ENCODE measurements at places on chromosomes 16 and 17. TPM values are rescaled to one million over a fixed set of nuclear protein-coding genes. Genes with fewer than 3 reads are reported as not detected.

NKD1 gene
- 6.5 TPM for total RNA-seq

DNA sequence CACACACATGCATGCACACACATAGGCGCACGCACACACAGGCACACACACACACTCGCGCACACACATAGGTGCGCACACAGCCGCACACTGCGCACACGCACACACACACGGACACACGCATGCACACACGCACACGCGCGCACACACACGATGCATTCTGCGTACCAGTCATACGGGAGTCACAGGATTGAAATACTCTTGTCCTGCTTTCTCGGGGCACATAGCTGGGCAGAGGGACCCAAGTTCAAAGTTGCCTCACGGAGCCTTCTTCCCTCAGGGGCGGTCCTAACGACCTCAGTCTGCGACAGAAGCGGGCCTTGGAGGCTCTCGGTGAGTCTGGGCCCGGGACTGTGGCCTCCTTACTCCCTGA lies 56.0 kb downstream of the MRM1 start:
- no peaks in the 10 kb centered on the region for H3K36me3 ChIP-seq
- DNase-seq: no peak
- no peaks in the 10 kb centered on the region for H3K27me3 ChIP-seq
- no peaks in the 10 kb centered on the region for H3K4me1 ChIP-seq

C17orf50 gene
- not detected for total RNA-seq

TEKT3 gene
- total RNA-seq: not detected

GRCh38 chr17:70716551-70716950 lies 547.2 kb downstream of the KCNJ2 start:
- DNase-seq: no peak
- H3K27ac ChIP-seq: no peak overlapping the region
- H3K27me3 ChIP-seq: no peaks in the 10 kb centered on the region
- H3K36me3 ChIP-seq: no peaks in the 10 kb centered on the region
- no peaks in the 10 kb centered on the region for H3K4me1 ChIP-seq

DNA sequence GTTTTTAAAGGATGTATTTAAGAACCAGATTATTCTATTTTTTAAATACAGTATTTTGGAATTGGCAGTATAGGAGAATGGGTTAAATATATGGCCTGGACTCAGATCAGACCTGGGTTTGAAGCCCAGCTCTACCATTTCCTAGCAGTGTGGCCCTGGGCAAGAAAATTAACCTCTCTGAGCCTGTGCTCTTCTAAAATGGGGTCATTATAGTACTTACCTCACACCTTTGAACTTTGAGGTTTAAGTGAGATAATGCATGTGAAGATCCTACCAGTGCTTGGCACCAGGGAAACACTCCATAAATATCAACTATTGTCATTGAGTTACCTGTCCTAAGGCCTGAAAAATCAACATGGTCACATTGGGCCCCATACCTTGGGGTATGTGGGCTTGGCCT lies 93.4 kb upstream of the WSB1 start:
- H3K4me3 ChIP-seq: no peak overlapping the region
- H3K27ac ChIP-seq: no peak overlapping the region
- H3K36me3 ChIP-seq: no peaks in the 10 kb centered on the region
- no peaks in the 10 kb centered on the region for H3K27me3 ChIP-seq
- no peaks in the 10 kb centered on the region for H3K4me1 ChIP-seq
- DNase-seq: no peak

- H3K27ac ChIP-seq: no peak overlapping the region
- H3K4me1 ChIP-seq: no peaks in the 10 kb centered on the region
- DNase-seq: no peak
- no peaks in the 10 kb centered on the region for H3K36me3 ChIP-seq
- H3K27me3 ChIP-seq: no peaks in the 10 kb centered on the region
These were observed 21.0 kb downstream of the ADGRG5 start for GRCh38 chr16:57563487-57563750.

DNA sequence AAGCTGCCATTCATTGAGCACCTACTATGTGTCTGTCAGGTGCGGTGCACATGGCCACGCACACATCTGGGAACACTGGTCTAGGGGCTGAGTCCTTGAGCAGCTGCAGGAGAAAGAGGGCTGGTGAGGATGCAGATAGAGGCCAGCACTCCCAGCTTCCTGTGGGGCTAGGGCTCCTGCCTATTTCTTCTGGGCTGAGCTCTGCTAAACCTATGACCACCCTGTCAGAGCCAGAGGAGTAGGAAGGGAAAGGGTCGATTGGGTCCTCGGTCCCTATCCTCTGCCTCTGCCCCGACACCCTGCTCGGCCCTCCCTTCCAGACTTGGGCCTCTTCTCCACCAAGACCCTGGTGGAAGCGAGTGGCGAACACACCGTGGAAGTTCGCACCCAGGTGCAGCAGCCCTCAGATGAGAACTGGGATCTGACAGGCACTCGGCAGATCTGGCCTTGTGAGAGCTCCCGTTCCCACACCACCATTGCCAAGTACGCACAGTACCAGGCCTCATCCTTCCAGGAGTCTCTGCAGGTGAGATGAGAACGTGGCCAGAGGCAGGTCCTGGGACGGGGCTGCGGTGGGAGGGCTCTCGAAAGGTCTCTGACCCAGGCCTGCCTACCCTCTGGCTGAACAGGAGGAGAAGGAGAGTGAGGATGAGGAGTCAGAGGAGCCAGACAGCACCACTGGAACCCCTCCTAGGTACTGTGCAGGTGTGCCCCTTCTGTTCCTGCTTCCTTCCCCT lies 4.0 kb upstream of the TMEM88 start:
- no peaks in the 10 kb centered on the region for H3K36me3 ChIP-seq
- H3K27me3 ChIP-seq: no peaks in the 10 kb centered on the region
- peak overlapping the region; percentile 51 for H3K4me3 ChIP-seq
- H3K4me1 ChIP-seq: peaks cover 23% of the 10 kb centered on the region
- peak overlapping the region; percentile 70 for H3K27ac ChIP-seq
- DNase-seq: no peak

- H3K4me1 ChIP-seq: no peaks in the 10 kb centered on the region
- H3K4me3 ChIP-seq: no peak overlapping the region
- no peaks in the 10 kb centered on the region for H3K27me3 ChIP-seq
- no peaks in the 10 kb centered on the region for H3K36me3 ChIP-seq
These were observed 7.3 kb downstream of the C16orf89 start for GRCh38 chr16:5058476-5058875.

DNA sequence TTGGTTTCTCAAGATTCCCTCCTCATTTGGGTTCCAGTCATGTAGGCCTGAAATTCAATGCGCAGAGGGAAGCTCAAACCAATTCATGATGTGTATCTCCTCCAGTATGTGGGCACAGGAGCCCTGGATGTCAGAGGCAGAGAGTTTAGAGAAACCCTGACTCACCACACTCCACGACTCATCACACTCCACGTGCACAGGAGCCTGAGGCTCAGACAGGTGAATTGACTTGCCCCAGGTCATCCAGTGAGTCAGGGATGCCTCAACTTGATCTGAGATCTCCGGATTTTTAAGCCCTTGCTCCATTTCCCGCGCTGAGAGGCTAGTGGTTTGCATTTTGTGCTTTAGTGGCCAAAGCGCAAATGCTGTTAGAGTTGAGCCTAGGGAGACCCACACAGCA lies 183.9 kb downstream of the HAPSTR1 start:
- no peaks in the 10 kb centered on the region for H3K36me3 ChIP-seq
- no peaks in the 10 kb centered on the region for H3K27me3 ChIP-seq
- DNase-seq: no peak
- H3K4me3 ChIP-seq: no peak overlapping the region
- no peak overlapping the region for H3K27ac ChIP-seq
- H3K4me1 ChIP-seq: no peaks in the 10 kb centered on the region

- H3K4me1 ChIP-seq: no peaks in the 10 kb centered on the region
- H3K4me3 ChIP-seq: no peak overlapping the region
- no peak overlapping the region for H3K27ac ChIP-seq
- DNase-seq: no peak
These were observed 51.1 kb upstream of the NDRG4 start for GRCh38 chr16:58448890-58449289.

DNA sequence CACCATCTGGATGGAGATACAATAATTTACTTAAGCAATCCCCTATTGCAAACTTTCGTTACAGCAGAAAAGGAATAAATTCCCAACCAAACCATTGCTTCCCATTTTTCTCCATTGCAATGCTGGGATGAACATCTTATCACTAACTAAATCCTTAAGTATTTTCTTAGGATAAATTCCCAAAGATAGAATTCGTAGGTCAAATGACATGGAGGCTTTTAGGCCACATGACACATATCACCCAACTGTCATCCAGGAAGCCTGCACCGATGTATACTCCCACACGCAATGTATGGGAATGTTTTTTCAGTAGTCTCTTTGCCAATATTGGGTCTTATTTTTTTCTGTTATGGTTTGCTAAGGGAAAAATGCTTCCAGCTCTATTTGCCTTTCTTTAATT lies 1.6 kb upstream of the TLCD2 start:
- no peak for DNase-seq
- H3K36me3 ChIP-seq: no peaks in the 10 kb centered on the region
- H3K27ac ChIP-seq: no peak overlapping the region
- peaks cover 20% of the 10 kb centered on the region for H3K4me1 ChIP-seq

DNA sequence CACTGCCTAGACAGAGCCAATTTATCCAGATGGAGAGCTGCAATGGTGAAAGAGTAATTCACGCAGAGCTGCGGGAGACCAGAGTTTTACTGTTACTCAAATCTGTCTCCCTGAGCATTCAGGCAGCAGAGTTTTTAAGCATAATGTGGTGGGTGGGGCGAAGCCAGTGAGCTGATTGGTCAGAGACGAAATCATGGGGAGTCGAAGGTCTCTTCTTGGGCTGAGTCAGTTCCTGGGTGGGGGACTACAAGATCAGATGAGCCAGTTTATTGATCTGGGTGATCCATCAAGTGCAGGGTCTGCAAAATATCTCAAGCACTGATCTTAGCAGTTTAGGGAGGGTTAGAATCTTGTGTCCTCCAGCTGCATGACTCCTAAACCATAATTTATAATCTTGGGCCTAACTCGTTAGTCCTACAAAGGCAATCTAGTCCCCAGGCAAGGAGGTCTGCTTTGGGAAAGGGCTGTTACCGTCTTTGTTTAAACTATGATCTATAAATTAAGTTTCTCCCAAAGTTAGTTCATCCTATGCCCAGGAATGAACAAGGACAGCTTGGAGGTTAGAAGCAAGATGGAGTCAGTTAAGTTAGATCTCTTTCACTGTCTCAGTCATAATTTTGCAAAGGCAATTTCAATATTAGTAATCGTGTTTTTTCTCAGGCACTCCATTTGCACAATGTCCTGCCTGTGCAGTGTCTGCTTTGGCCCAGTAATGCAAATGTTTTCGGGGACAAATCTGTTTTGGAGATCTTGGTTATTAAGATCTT lies 27.0 kb downstream of the PIGL start:
- no peaks in the 10 kb centered on the region for H3K4me1 ChIP-seq
- H3K36me3 ChIP-seq: no peaks in the 10 kb centered on the region
- H3K27me3 ChIP-seq: no peaks in the 10 kb centered on the region
- DNase-seq: no peak
- no peak overlapping the region for H3K27ac ChIP-seq

- no peaks in the 10 kb centered on the region for H3K27me3 ChIP-seq
- H3K27ac ChIP-seq: peak overlapping the region; percentile 38
- DNase-seq: no peak
- H3K4me1 ChIP-seq: peaks cover 20% of the 10 kb centered on the region
- H3K4me3 ChIP-seq: no peak overlapping the region
These were observed 27.8 kb downstream of the TMEM204 start for GRCh38 chr16:1561266-1561665.

DNA sequence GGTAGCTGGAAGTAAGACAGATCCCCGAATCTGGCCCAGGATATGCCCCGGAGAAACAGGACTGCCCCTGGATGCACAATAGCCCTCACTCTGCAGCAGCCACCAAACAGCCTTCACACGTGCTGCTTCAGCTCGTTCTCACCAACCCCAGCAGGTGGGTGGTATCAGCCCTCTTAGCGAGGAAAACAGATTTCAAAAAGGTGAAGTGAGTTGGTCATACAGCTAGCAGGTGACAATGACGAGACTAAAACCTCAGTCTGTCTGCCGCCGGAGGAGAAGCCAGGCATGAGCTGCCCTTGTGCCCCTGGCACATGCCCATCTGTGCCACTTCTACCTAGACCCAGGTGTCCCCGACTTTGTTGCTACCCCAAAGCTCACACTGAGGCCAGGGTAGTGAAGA lies 92.4 kb downstream of the YPEL2 start:
- no peaks in the 10 kb centered on the region for H3K4me1 ChIP-seq
- H3K27me3 ChIP-seq: no peaks in the 10 kb centered on the region
- no peak overlapping the region for H3K27ac ChIP-seq
- no peak for DNase-seq
- no peaks in the 10 kb centered on the region for H3K36me3 ChIP-seq
- no peak overlapping the region for H3K4me3 ChIP-seq

KRTAP4-9 gene
- not detected for total RNA-seq

ASPHD1 gene
- total RNA-seq: not detected

PARD6A gene
- 11.2 TPM for total RNA-seq

All from naive thymus-derived CD4-positive, alpha-beta T cell (primary cell).